ENCODE measurements at places on chromosomes 16 and 17. TPM values are rescaled to one million over a fixed set of nuclear protein-coding genes. Genes with fewer than 3 reads are reported as not detected.

The NUP93 gene
- total RNA-seq = 216 TPM

The NXN gene
- total RNA-seq = 34.7 TPM

The RGS11 gene
- 21.0 TPM for total RNA-seq

The CLEC18A gene
- total RNA-seq = 3.1 TPM

The LPO gene
- total RNA-seq = not detected

The KRTAP2-3 gene
- not detected for total RNA-seq

The TP53TG3B gene
- not detected for total RNA-seq

The VPS25 gene
- total RNA-seq = 24.4 TPM

The ITGAL gene
- 1.3 TPM for total RNA-seq

The PSMC3IP gene
- total RNA-seq = 6.9 TPM

The NUFIP2 gene
- total RNA-seq = 53.2 TPM

The DNAJA2 gene
- total RNA-seq = 67.6 TPM

The KRT25 gene
- total RNA-seq = not detected

The ARHGAP44 gene
- 31.0 TPM for total RNA-seq

The VAT1 gene
- 77.3 TPM for total RNA-seq

The CHST4 gene
- not detected for total RNA-seq

The C1QTNF1 gene
- 0.94 TPM for total RNA-seq

The P2RX5 gene
- 6.9 TPM for total RNA-seq

The ABI3 gene
- total RNA-seq = not detected

The WFDC1 gene
- total RNA-seq = 0.31 TPM

The NPIPB13 gene
- 8.5 TPM for total RNA-seq

The FBXW10 gene
- total RNA-seq = 0.63 TPM

The GGNBP2 gene
- 95.8 TPM for total RNA-seq

The TEKT3 gene
- 1.3 TPM for total RNA-seq

The KRTAP9-3 gene
- not detected for total RNA-seq

The TNK1 gene
- 1.3 TPM for total RNA-seq

The TNP2 gene
- total RNA-seq = not detected

The EFCAB5 gene
- total RNA-seq = 4.1 TPM
